ENCODE measurements at places on chromosomes 6 and 20.

GRCh38 chr6:106163446-106163965 lies 77.4 kb downstream of the PRDM1 start:
- no peak for DNase-seq

- DNase-seq: no peak
These were observed 18.8 kb upstream of the RGS17 start for GRCh38 chr6:153149891-153150290.

GRCh38 chr20:62955519-62956386 lies 3.2 kb downstream of the SLC17A9 start:
- no peak for DNase-seq

- DNase-seq: no peak
These were observed 7.7 kb upstream of the STK35 start for GRCh38 chr20:2093883-2094282.

DNA sequence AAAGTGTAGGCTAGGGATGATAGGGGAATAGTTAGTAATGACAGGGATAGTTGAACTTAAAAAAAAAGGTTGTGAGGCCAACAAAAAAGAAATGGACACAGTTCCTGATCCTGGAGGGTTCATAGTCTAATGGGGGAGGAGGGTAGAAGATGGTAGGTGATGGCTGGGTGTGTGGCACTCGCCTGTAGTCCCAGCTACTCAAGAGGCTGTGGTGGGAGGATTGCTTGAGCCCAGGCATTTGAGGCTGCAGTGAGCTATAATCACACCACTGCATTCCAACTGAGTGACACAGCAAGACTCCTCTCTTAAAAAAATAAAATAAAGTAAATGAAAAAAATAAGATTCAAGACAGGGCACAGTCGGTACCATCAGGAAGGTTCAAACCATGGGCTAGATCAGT lies 2.4 kb upstream of the MICB start:
- DNase-seq: no peak

GRCh38 chr20:57435498-57436222 lies 44.5 kb downstream of the RBM38 start:
- peak; percentile 88 for DNase-seq

- peak; percentile 51 for DNase-seq
These were observed 8.9 kb downstream of the BPIFB1 start for GRCh38 chr20:33291830-33292355.
